T-helper 1 cell (primary cell): ENCODE measurements at places on chromosomes 16 and 17.

GRCh38 chr17:76003915-76004314 lies 3.3 kb downstream of the CDK3 start:
- DNase-seq: no peak

- DNase-seq: peak; percentile 61
Observed at GRCh38 chr17:17919169-17920107, 52.8 kb downstream of the TOM1L2 start.

DNA sequence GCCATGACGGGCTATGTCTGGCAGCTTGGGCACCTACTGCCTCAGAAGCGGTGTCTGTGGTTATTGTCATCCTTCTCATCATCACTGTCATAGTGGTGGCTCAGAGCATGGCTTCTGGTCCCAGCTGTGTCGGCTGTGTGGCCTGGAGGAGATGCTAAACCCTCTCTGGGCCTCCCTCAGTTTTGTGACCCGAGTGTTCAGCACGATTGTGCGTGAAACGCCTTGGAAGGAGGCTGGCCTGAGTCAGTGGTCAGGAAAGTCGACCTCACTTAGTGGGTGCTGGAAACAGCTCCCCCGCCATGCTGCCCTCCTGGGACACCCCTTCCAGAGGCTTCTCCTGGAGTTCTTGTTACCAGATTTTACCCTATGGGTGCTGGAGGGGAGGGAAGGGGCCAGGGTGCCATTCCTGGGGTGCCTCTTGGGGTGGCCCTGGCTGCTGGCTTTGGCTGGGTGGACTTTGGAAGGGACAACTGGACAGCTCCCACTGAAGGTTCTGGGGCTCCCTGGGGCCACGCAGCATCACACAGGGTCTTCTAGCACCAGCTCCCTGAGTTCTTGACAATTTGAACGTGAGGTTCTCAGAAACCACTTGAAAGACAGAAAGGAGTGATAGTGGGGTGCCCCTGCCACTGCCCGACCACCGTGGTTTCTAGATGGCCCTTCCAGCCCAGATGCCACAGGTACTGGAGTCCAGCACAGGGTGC lies 226.5 kb upstream of the GSE1 start:
- no peak for DNase-seq

- DNase-seq: no peak
Observed at GRCh38 chr16:74477226-74477625, 55.9 kb upstream of the CLEC18B start.

- DNase-seq: no peak
Observed at GRCh38 chr16:29308644-29309546, 97.6 kb downstream of the NPIPB11 start.

GRCh38 chr16:14494396-14494966 lies 135.6 kb downstream of the PARN start:
- DNase-seq: no peak

- DNase-seq: no peak
Observed at GRCh38 chr16:49419862-49420261, 46.3 kb downstream of the C16orf78 start.

DNA sequence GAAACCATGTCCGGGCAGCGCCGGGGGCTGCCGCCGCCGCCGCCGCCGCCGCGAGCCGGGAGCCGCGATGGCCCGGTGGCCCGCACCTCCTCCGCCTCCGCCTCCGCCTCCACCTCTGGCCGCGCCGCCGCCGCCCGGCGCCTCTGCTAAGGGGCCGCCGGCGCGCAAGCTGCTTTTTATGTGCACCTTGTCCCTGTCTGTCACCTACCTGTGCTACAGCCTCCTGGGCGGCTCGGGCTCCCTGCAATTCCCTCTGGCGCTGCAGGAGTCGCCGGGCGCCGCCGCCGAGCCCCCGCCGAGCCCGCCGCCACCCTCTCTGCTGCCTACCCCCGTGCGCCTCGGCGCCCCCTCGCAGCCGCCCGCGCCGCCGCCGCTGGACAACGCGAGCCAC lies 587 bp downstream of the HS3ST4 start:
- no peak for DNase-seq

- no peak for DNase-seq
Observed at GRCh38 chr17:5680766-5681165, 96.5 kb upstream of the NLRP1 start.

GRCh38 chr17:30517786-30518185 lies 40.6 kb downstream of the GOSR1 start:
- DNase-seq: no peak

GRCh38 chr16:56600398-56600999 lies 7.9 kb upstream of the MT2A start:
- no peak for DNase-seq

GRCh38 chr17:49787884-49788477 lies 500 bp upstream of the KAT7 start:
- DNase-seq: peak; percentile 40

- DNase-seq: no peak
Observed at GRCh38 chr16:11180489-11180888, 75.5 kb downstream of the SOCS1 start.

- peak; percentile 79 for DNase-seq
Observed at GRCh38 chr17:42287977-42288802, at the start of gene STAT5A. TSS of gene STAT5A (plus strand) at chr17:42288498. CDS start at chr17:42289412, 914 bp downstream.

- DNase-seq: no peak
Observed at GRCh38 chr16:74249254-74249653, 47.4 kb upstream of the PSMD7 start.

DNA sequence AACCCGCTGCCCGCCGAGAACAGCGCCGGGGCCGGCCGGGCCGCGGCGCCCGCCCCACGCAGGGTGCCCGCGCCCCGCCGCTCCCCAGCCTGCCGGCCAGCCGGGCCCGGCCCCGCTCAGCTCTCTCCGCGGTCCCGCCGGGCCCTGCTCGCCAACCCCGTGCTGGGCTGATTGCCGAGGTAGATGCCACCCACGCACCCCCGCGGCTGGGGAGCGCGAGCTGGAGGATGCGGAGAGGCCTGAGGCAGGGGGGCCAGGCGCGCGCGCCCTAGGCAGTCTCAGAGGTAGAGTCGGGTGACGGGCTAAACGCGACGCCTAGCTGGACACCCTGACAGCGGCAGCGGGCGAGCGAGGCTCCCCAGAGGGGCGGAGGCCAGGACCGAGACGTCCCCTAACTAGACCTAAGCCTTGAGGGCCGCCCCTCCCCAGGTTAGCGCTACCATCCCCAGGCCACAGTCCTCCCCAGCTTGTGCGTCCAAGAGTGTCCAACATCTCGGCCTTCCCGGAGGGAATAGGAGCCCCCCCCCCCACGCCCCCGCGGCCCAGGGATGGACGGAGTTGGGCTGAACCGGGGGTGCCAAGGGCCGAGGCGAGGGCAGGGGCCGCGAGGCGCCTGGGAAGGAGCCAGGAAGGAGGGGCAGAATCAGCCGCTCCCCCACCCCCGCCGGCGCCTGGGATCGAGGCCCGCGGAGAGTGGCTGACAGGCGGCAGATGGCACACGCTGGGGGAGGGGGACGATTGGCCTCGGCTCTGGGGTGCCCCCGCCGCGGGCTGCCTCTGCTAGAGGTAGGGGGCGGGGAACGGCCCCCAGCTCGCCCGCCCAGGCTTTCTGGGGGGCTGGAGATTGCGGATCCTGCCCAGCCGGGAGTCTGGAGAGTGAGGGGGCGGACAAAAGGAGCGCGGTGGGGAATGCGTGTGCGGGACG lies 2.5 kb upstream of the ZNF423 start:
- no peak for DNase-seq

- no peak for DNase-seq
Observed at GRCh38 chr17:7790150-7790549, 43.9 kb upstream of the KDM6B start.

DNA sequence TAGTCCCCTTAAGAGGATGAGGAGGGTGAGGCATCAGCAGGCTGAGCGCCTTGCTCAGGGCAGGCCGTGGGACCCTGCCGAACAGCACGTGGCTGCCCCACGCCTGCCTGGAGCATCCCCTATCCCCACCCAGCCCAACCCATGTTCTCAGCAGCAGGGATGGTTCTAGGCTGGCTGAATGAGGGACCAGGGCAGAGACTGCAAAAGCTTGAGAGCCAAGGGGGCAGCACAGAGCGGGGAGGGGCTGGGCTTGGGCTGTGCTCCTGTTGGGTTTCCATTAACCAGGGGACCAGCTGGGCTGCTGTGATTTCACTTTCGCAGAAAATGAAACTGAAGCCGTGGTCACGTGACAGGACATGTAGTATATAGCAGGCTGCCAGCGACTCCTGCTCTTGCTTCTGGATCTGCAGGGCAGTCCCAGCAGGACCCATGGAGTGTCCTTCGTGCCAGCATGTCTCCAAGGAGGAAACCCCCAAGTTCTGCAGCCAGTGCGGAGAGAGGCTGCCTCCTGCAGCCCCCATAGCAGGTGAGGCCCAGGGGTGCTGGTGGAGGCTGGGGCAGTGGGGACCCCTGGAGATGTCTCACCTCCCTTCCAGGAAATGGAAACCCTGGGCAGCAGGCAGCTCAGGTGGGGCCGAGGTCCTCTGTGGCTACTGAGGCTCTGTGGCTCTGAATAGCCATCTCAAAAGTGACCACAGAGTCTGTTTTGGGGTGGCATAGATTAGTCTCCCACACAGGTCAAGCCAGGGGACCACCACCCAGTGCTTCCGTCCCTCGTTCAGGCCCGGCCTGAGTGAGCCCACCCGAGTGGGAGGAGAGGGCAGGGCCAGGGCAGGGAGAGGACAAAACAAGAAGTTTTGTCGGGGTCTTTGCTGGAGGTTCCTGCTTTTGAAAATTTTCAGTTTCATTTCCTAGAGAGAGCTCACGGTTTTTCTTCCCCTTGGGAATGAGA lies 2.9 kb downstream of the RNF213 start:
- peak; percentile 77 for DNase-seq

GRCh38 chr17:82179412-82179811 lies 33.2 kb downstream of the CCDC57 start:
- no peak for DNase-seq

GRCh38 chr17:79979221-79979741 lies 56.4 kb downstream of the TBC1D16 start:
- DNase-seq: no peak

- no peak for DNase-seq
Observed at GRCh38 chr17:81223762-81224130, 981 bp upstream of the CEP131 start.
